ENCODE measurements at places on chromosomes 5 and 9.

GRCh38 chr5:109652096-109652495 is 37.6 kb upstream of the MAN2A1 start:
- no peak for DNase-seq

- no peak for DNase-seq
These were observed 329.9 kb downstream of the KIF4B start for GRCh38 chr5:155343468-155343867.

DNA sequence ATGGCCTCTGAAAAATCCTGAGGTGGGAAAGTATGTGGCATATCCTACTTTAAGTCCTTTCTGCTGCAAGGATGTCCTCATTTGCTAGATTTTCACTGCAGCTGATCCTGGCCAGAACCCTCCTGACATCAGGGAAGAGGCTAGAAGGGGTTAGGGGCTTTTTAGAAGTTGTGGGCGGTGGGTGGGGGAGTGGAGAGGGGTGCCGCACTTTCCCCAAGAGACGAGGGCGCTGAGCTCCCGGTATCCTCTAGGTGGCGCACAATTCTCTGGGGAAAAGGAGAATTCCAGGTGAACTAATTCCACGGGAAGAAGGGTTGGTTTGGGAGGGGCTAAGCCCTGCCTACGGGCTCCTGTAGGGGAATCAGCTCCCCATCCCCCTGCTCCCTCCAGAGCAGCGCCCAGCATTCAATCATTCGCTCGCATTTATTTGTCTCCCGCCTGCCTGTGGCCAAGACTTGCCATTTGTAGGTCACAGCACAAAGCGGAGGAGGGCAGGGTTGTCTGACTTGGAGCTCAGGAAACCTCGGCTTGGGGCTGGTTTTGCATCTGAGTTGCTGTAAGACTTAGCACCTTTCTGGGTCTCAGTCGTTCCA is 42.9 kb upstream of the HAND1 start:
- no peak for DNase-seq

DNA sequence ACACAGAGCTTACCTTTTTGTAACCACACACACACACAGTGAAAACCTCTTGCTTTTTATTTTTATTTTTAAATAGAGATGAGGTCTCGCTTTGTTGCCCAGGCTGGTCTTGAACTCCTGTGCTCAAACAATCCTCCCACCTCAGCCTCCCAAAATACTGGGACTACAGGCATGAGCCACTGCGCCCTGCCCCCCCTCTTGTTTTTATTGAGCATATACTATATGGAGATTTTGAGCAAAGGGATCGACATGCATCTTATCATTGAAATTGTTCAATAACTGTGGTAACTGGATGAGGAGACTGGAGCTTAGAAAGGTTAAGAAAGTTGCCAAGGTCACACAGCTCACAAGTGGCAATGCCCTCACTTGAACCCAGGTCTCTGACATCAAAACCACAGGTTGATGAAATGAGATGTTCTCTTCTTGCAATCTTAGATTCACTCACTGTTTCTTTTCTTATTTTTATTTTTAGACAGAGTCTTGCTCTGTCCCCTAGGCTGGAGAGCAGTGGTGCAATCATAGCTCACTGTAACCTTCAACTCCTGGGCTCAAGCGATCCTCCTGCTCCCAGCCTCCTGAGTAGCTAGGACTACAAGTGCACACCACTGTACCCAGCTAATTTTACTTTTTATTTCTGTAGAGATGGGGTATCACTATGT is 26.8 kb upstream of the STXBP1 start:
- no peak for DNase-seq

DNA sequence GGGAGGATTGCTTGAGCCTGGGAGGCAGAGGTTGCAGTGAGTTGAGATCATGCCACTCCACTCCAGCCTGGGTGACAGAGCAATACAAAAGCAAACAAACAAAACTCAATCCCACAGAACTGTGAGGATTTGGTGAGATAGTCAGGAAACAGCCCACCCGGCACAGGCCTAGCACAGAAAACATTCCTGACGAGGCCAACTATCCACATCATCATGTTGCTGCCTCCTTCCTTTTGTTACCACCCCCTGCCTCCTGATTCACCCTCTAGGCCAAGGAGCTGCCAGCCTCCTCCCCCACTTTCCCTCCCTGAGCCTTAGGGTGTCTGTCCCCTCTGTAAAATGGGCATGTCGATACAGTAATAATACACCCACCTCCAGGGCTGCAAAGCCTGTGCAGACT is 39.0 kb downstream of the STK10 start:
- DNase-seq: no peak

GRCh38 chr9:114462791-114463190 is 42.5 kb downstream of the WHRN start:
- DNase-seq: no peak

- DNase-seq: no peak
These were observed 5.8 kb downstream of the LRRC70 start for GRCh38 chr5:62584391-62584790.

DNA sequence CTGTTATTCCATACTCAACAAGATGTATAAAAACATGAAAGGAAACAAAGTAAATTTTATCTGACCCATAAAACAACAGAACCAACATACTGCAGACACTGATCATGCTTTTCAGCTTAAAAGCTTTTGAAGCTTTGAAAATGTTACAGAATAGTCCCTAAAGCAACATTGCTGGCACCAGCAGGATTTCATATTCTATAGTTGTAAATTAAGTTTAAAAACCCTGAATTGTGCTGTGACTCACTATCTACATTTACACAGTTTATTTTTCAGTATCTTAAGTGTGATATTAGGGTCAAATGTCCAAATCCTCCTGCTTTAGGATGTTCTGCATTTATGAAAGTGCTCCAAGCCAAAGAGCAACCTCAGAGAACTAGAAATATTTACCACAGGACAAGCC is 59.9 kb downstream of the ZFR start:
- DNase-seq: no peak

DNA sequence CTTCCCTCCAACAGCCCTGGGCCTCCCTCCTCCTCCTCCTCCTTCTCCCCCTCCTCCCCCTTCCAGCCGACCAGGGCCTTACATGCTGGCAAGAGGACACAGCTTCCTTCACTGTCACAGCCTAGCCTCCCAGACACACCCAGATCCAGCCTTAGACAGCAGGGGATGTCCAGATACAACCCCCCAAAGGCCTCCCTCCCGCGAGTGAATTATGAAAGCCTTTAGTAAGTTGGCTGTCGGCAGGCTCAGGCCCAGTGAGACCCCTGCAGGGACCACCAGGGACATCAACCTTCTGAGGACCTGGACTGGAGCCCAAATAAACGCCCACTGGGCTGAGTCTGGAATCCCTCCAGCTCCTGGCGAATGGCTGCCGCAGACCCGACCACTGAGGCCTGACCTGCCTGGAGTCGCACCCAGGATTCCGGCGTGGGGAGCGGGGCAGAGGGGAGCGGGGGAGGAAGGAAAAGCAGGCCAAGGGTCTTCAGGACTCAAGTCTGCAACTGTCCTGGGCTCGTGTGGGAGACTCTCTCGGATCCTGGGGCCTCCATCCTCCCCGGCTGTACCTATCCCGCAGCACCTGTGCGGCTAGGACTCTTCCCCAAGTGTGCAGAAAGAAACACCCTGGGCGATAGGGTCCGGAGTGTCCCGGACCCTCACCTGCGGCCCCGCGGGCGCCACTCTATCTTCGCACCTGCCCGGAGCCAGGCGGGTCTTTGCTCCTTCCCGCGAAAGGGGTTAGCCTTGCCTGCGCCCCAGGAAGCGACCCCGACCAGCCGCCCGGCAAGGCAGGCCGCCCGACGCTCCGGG is 705 bp downstream of the SEPTIN8 start:
- peak; percentile 74 for DNase-seq

- peak; percentile 10 for DNase-seq
These were observed 213.0 kb downstream of the SMARCA2 start for GRCh38 chr9:2228132-2228531.

DNA sequence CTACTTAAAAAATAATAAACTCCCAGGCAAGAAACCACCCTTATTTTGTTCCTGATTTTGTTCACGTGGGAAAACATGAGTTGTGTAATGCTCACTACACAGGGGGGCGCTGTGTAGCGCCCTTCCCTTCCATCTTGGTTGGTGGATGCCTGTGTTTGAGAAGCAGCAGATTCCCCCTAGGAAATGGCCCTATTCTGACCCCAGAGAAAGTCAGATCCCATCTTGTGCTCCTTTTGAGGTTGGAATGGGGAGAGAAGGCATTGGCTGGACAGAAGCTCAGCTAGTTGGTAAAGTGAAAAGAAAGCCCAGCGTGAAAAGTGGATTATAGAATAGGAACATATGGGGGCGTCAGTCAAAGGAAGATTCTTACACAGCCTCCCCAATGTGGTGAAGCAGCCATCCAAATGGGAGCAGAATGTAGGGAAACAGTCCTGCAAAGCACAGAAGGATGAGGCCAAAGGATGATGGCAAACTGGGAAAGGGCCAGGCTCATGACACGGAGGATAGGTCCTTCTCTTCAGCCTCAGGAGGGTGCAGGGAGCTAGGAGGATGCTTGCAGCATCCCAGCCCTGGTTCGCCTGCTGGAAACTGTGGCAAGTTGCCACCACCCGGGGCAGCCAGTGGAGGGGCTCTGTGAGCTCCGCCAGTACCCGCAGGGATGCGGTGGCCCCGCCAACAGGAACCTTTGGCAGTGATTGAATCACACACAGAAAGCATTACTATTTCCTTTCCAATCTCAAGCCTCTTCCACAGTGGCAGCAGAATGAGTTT is 314.2 kb upstream of the DAP start:
- no peak for DNase-seq

DNA sequence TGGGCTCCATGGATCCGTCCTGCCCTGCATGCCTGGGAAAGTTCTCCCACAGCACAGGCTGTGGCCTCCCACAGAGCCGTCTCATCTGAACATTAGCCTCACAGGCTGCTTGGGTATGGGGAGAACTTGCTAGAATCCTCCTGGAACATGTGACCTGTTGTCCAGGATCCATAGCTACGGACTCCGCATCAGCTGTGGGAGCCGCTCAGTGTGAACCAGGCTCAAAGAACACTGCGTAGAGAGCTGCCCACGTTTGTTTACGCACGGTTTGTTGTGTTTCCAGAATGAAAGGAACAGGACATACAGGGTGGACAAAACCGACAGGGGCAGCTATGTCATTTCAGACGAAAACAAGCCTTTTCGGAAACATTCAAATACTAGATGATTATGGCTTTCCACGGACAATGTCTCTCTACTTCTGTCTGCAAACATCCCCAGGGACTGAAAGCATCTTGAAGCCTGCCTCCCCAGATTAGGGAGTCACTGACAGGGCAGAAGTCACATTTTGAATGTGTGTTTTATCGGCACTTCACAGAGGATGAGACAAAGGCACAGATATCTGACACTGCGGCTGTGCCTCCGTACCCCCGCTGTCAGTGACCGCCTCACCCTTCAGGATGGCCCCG is 390.3 kb downstream of the GADD45G start:
- DNase-seq: no peak

- no peak for DNase-seq
These were observed 50.0 kb upstream of the GOLPH3 start for GRCh38 chr5:32223972-32224609.

GRCh38 chr5:171484460-171484899 is 65.0 kb downstream of the FGF18 start:
- no peak for DNase-seq

DNA sequence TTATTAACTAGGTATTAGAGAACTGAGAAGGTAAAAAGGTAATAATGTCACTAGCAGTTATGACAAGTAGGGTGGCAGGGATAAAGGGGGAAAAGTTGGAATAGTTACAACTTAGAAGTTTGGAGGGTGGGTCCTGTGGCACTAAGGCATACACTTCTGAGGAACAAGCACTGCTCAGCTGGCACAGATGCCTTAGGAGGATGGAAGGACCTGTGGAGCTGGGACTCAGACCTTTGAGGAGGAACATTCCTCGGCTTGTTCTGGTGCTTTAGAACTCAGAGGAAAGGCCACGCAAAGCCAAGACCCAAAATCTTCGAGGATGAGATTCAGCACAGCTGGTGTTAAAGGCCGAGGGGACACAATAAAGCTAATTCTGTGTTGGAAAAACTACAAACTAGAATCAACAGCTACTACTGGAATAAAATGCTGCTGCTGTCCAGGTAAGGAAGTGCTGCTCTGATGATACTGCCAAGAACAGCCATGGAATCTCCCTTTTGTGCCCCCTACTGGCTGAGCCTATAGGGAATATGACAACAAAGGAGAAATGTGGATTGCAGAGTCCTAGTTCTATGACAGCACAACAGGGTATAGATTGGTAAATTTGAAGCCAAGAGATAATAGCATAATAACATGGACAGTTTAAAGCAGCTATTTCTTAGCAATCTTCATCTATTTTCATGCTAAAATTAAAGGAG is 126.7 kb downstream of the SLC25A46 start:
- DNase-seq: no peak

DNA sequence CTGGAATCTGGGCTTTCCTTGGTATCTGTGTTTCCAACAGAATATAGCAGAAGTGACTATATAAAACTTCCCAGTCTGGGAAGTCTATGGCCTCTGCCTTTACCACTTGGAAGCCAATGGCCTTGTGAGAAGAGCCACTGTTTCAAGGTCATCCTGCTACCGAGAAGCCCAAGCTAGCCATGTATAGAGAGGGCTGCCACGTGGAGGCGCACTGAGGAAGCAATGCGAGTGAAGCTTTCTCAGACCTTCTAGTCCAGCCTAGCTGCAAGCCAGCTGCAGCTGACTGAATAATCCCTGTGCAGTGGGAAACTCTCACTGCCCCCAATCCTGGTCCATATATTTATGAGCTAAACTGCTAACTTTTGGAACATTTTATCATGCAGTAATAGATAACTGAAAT is 661.8 kb upstream of the RIOK2 start:
- no peak for DNase-seq

DNA sequence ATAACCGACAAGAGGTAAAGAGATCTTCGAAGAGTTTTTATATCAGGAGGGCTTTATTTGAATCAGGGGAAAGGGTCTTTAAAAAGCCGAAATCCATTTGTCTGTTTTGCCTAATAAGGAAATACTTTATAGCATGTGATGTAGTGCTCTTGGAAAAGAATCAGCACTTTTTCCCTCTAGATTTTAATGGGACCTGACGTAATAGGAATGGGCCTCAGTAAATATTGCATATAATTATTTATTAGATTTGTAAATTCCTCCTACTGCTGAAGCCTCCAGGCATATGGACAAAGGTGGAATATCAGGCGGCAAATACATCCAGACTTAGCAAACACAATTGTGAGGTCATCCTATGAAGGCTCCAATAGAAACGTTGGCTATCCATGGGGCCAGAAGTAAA is 50.9 kb downstream of the ACTBL2 start:
- DNase-seq: no peak

All from nucleus accumbens (tissue), 56 donors.